ENCODE measurements at places on chromosomes 13 and 19.

- no peak for DNase-seq
Observed at GRCh38 chr19:3277649-3278048, 53.2 kb downstream of the CELF5 start.

DNA sequence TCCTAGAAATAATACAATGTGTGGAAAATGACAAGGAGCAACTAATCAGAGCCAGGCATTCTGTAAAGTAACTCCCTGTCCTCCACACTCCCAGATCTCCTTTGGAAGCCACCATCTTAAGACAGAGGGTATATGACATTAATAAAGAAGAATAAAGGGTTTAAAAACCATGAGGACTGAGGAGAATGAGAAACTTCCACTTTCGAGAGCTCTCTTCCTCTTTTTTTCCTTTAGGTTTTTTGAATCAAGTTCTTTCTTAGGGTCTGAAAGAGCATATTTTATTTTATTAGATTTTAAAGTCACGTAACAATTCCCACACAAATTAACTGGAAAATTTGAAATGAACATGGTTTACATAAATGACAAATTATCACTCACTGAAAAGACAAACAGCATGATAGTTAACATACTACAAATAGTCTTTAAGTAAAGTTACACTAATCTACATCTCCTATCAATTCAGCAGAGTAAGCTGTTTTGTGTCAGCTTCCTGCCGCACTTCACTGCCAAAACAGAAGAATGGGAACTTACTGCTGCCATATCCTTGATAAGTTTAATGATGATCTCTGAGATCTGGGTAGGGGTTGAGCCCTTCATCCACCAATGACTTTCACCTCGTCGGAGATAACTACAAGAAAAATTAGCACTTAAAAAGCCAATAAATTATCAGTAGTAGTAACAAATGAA is 38.6 kb upstream of the FBXL3 start:
- no peak for DNase-seq

- no peak for DNase-seq
Observed at GRCh38 chr19:55902080-55902751, 29.9 kb downstream of the NLRP13 start.

GRCh38 chr13:99347335-99347878 is 40.2 kb upstream of the GPR183 start:
- DNase-seq = no peak

DNA sequence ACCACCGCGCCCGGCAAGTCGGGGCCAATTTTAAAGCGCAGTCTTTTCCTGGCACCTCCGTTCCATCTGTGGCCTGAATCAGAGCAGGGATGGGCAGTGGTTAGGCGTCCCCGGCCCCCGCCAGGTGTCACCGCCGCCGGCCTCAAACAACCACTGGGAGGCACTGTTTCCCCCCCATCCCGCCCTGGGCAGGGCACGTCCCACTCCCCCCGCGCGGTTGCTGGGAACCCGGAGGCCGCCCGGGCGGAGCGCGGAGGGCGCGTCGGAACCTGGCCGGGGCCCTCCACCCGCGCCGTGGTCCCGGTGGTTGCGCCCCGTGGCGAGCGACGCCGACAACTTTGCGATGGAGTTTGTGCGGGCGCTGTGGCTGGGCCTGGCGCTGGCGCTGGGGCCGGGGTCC is at the start of gene GRIN3B:
Gene GRIN3B (plus strand): TSS at position 325 of the 400 bp plus-strand sequence. CDS start 19 bp downstream, at position 344.
- DNase-seq = peak; percentile 75

DNA sequence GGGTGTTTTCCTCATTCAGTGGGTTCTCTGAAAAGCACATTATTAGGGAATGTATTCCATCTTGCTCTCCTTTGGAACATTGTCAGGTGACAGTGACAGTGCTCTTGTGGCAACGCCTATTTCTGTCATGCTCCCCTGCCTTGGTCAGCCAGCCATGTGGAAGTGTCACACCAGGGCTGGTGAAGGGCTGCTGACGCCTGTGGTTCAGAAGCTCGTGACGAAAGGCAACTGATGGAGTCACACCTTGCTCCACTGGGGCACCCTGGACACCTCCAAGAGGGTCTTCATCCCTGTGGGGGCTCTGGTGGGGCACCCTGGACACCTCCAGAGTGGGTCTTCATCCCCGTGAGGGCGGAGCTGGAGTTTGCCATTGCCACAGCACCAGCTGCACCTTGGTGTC is 68.9 kb upstream of the GPR183 start:
- peak; percentile 30 for DNase-seq

- no peak for DNase-seq
Observed at GRCh38 chr19:29641597-29641996, 23.7 kb upstream of the PLEKHF1 start.

- DNase-seq = no peak
Observed at GRCh38 chr13:112456138-112457056, 80.2 kb downstream of the SPACA7 start.

DNA sequence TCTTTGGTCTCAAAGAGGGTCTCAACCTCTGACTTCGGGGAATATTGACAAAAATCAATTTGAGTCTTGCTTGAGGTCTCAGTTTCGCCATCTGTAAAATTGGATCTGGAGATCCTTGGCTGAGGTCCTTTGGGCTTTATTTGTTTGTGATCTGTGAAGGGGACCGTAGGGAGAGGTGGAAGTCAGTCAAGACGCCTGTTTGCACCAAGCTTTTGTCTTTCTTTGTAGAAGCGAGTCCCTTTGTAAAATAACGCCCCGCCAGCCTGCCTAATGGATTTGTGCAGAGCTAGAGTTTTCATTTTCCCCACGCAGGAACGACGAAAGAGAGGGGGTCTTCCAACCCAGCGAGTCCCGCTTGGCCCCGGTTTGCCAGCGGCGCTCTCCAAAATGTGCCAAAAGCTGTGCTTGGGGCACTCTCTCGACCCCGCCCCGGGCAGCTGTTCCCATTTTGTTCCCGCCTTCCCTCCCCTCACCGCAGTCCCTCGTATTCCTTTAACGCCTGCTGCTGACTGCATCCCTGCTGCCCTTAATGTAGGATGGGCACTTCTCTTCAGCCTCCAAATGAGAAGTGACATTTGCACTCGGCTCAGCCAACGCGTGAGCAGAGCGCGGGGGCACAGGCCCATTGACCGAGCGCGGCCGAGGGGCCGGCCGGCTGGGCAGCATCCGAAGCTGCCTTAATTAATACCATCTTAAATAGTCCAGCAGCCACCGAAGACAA is 13.0 kb downstream of the ZIC5 start:
- no peak for DNase-seq

DNA sequence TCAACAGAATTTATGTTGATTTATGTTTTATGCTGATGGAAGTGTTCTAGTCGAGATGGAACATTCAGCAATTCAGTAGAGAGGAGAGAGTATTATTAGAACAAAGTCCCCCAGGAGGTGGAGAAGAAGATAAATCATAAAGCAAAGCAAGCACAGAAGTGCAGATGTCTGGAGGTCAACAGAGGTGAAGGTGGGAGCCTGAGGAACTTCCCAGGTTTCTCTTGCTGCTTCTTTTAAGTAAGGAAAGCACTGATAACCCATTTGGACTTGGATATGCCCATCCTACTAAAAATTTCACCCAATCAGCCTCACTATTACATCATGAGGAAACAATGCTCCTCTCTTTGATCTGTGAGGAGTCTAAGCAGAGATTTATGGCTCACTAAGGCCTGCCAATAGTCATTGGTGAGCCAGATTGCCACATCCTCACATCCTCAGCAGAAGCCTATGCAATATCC is 98.8 kb downstream of the EPSTI1 start:
- DNase-seq = no peak

GRCh38 chr13:38308736-38309135 is 40.9 kb upstream of the UFM1 start:
- DNase-seq = no peak

DNA sequence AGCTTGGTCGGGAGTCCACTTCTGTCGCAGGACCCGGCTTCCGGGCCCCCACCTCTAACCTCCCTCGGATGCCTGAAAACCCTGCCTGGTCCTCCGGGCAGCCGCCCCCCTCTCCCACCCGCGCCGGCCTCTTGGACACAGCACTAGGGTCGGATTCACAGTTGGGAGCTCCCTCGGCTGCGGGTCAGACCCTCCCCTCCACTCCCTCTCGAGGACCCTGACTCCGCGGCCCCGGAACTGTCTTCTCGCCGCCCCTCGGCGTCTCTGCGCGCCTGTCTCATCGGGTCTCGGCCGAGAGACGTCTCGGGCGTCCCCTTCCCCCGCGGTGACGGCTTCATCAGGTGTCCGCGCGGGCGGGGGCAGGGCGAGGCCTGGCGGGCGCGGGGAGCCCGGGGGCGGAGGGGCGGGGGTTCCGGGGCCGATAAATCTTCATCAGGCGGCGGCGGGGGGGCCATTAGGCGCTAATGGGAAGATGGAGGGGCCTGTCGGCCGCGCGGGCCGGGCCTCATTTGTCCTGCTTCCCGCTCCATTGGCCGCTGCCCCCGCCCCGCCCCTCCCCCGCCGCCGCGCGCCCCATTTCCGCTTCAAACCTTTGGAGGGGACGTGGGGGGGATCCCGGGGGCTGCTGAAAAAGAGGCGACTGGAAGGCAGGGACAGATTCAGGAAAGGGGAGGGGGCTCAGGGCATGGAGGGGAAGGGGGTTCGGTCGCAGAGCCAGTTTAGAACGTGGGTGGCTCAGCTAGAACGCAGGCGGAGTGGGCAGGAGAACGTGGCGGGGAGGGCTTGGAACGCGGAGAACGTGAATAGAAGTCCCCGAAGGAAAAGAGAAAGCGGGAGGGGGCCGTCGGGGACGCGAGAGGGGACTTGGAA is 11.8 kb upstream of the ERFL start:
- peak; percentile 71 for DNase-seq

DNA sequence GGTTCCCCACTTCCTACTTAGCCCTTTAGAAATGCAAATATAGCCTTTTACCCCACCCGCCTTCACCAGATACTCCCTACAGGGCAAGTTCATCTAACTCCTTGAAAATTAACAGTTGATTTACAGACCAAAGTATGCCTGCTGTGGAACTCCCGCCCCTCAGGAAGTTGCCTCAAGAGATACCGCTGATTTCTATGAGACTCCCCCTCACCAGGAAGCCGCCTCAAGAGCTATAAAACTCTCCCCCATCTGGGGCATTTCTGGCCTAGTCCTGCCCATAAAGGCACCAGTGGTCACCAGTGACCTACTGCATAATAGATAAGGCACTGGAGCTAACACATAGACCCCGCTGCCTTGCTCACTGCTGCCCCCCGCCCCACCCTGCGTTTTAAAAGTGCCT is 201.7 kb upstream of the UBL3 start:
- no peak for DNase-seq

GRCh38 chr13:51681037-51681678 is 96.9 kb downstream of the WDFY2 start:
- DNase-seq = no peak

DNA sequence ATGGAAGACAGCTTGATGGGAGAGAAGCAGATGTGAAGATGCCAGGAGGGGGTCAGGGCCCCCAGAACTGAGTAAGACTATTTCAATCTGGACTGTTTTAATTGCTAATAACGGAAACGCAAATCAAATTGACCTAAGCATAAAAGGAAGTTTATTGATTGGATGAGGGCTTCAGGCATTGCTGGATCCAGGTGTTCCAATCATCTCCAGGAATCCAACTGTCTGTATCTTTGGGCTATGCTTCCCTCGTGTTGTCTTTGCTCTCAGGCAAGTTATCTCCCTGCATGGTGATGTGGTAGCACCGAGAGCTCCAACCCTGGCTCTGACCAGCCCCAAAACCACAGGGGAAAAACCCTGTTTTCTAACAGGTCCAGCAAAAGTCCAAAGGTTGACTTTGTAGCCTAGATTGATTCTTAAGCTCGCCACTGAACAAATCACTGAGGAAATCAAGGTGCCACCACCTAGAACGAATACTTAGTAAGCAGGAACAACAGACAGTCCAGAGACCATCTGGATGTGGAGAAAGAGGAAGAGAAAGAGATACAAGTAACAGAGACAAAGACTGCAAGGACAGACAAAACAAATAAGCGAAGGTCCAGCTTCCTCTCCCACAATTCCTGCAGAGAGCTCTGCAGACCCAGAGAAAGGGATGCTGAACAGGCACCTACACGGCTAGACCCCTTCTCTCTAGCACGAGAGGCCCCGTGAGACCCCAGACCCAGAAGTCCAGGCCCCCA is 1.2 kb upstream of the C19orf81 start:
- DNase-seq = no peak

GRCh38 chr19:32902448-32902847 is 32.9 kb upstream of the SLC7A9 start:
- DNase-seq = no peak

DNA sequence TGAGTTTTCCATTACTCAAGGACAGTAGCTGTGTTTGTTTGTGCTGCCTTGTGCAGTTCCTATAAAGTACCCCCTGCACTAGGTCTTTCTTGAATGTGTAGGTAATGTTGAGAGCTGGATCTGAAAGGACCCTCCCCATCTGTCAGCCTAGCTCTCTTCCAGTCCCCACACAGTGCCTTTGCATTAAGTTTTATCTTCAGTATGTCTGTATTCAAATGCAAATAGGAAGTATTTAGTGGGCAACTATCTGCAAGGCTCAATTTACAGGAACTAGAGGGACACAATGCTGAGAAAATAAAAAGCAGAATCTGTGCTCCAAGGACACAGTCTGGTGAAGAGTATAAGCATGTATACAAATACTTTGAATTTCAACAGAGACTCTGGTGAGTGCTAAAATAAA is 558.5 kb downstream of the RFC3 start:
- DNase-seq = no peak

- DNase-seq = no peak
Observed at GRCh38 chr13:45392811-45393210, 25.4 kb downstream of the SLC25A30 start.

DNA sequence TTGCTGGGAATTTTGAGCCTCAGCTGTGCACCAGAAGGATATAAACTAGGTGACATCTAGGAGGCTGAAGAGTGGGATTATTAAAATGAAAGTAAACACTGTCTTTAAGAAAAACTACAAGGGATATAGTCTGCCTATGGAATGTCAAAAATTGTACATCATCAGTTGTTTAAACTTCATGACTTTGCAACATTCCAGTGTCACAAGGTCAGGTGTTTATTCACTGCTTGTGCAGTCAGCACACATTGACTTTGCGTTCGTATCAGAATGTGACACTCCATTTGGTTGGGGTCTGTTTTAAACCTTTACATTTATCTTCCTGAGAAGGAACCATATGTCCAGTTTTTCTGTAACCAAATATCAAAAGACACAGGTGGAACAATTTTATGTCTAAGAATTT is 85.6 kb downstream of the KL start:
- no peak for DNase-seq

GRCh38 chr13:110409581-110409992 is 102.5 kb downstream of the COL4A2 start:
- DNase-seq = no peak

- DNase-seq = peak; percentile 19
Observed at GRCh38 chr19:41941410-41942202, 13.4 kb upstream of the ERFL start.

GRCh38 chr13:80962173-80962572 is 621.2 kb upstream of the SPRY2 start:
- DNase-seq = no peak

- DNase-seq = peak; percentile 41
Observed at GRCh38 chr19:37817180-37817981, 38.0 kb upstream of the ZNF573 start.
